ENCODE measurements at places on chromosomes 3 and 15.

- DNase-seq = peak; percentile 83
Measured at GRCh38 chr3:15933439-15934139, 135.8 kb upstream of the ANKRD28 start.

DNA sequence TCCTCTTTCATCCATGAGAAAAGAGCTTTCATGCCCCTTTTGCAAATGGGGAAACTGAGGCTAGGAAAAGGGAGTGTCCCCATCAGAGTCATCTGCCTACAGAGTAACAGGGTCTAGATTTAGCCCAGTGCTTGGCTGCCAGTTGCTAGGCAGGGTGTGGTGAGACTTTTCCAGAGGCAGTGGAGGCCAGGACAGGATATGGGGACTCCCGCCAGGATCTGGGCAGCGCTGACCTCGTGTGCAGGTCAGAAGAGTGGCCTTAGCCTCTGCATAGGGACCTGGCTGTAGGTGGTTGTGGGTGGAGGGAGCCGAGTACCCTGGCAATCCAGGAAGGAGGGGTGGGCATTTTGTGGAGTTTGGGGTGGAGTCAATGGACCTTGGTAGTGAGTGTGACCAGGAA, 4.2 kb downstream of the PLXNA1 start:
- no peak for DNase-seq

GRCh38 chr3:83946554-83946953, 1012.2 kb upstream of the CADM2 start:
- no peak for DNase-seq

DNA sequence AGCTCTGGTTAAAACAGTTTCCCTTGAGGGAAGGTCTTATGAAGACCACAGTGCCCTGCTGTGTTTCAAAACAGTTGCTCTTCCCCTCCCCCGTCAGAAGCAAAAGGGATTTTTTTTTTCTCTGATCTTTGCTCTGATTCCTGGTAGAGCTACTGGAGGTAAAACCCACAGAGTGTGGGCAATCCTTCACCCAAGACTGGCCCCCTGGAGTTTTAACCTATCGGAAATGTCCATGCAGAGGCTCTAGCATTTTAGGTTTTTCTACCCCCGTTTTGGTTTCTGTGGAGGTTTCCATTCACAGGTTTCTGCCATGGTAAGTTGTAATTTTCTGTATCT, 27.7 kb downstream of the GRM2 start:
- DNase-seq = no peak

DNA sequence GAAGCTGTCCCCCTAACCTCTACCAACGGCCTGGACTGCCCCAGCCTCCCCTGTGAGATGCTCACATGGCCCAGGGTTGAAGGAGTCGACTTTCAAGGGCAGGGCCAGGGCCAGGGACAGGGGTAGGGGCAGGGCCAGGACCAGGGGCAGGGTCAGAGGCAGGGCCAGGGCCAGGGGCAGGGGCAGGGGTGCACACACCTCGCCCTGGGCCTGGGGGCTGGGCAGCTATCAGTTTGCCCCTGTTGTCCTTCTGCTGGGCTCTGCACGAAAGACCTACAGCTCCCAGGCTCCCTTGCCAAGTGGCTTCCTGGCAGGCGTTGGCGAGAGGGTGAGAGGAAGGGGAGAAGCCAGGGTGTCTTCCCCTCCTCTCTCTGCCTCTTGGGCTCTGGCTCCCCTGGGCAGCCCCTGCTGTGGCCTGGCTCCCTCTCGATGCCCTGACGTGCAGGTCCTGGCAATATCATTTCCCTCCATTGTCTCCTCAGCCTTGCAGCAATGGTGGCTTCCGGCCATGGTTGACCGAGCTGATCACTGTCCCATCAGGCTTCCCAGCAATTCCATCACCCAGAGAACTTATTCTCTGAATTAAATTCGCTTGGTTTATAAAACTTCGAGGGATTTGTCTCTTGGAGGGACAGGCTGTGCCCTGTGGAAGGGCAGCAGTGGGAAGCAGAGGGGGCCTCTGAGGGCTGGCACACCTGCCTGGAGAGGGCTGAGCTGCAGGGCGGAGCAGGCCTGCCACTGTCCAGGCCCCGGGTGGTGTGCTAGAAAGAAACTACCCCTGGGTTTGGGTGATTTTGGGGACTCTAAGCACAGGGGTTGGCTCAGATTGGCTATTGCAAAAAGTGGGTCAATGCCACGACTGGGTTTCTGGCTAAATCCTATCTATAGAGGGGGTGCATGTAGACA, 13.9 kb downstream of the PRR23E start:
- DNase-seq = no peak

- DNase-seq = no peak
Measured at GRCh38 chr15:52788099-52788986, 1.8 kb downstream of the ONECUT1 start.

DNA sequence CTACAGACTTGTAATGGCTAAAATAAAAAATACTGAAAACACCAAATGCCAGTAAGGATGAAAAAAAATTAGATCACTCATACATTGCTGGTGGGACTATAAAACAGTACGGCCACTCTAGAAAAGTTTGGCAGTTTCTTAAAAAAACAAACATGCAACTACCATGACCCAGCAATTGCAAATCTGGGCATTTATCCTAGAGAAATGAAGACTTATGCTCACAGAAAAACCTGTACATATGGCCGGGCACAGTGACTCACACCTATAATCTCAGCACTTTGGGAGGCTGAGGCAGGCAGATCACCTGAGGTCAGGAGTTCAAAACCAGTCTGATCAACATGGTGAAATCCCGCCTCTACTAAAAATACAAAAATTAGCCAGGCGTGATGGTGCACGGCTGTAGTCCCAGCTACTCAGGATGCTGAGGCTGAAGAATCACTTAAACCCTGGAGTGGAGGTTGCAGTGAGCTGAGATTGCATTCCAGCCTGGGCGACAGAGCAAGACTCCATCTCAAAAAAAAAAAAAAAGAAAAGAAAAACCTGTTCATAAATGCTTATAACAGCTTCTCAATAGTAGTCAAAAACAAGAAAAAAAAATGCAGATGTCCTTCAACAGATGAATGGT, 5.6 kb downstream of the TP53BP1 start:
- no peak for DNase-seq

GRCh38 chr15:76062286-76062685, 2.5 kb downstream of the TMEM266 start:
- DNase-seq = peak; percentile 54

GRCh38 chr3:60160822-60161748, 1090.2 kb downstream of the FHIT start:
- peak; percentile 70 for DNase-seq

DNA sequence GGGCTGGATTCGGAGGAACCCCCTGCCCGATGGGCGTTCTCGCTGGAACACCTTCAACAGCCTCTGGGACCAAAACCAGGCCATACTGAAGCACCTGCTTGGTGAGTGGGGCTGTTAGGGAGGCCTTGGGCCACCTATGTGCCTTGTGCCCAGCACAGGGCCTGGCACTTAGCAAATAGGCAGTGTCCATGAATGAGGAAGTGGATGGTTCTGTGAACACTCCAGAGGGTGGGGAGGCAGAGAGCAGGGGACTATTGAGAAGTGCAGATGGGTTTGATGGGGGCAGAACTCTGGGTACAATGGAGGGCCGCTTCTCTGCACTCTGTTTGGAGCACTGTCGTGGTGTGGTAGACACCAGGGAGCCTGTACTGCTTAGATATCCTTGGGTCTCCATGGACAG, 1.5 kb downstream of the ECE2 start:
- no peak for DNase-seq

DNA sequence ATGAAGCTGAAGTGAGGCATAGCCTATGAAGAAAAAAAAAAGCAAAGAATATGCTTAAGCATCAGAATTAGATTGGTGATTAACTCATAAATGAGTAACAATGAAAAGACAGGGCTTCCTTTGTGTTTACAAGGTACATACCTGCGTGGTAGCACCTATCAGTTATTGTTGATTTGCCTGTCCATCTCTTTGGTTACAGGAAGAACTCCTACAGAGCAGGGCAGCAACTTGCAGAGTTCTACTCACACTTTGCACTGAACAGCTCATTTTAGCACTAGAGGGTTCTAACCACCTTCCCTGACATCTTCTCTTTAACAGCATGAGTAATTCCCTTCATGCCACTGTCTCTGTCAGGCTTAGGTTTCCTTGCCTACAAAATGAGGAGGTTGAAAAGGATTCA, 166.0 kb downstream of the DPH6 start:
- DNase-seq = no peak

- no peak for DNase-seq
Measured at GRCh38 chr3:38916706-38917105, 100.7 kb upstream of the SCN10A start.

DNA sequence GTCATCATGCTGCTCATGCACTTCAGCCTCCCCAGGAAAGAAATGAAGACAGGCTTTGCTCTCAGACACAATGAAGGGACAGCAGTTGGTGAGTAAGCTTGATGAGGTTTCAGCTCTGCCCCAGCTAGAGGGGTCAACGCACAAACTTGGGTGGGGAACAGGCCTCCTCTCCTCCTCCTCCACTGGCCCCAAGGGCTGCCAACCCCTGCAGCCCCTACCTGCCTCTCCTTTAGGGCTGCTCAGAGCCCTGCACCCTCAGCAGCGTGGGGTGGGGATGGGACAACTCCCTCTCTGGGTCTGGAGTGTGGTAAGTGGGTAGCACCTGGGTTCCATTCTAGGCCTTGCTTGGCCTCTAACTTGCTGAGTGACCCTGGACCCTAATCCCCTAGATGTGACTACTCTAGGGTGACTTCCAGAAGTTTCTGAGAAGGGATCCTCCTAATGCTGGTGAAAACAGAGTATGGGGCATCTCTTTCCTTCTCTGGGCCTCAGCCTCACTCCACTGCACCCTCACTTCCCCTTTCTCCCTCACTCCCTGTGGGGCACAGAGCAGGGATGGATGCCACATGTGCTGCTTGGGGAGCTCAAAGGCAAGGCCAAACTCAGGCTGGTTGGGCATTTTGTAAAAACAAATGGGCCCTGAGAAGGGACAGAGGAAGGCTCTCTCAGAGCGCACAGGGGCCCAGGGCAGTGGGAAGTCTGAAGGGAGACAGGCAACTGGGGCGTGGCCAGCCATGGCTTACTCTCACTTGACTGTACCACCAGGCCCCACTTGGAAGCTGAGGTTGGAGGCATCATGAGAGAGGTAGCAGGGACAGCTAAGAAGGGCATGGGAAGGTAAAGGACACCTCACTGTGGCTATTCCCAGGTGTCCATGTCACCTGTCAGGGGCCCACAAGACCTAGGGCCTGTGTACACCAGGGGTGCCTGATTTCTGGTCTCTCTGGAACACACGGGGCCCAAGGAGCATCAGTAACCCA, 64.0 kb downstream of the SYNM start:
- DNase-seq = no peak

Measured in G401 (cell line).